ENCODE measurements at places on chromosomes 3 and 15.

DNA sequence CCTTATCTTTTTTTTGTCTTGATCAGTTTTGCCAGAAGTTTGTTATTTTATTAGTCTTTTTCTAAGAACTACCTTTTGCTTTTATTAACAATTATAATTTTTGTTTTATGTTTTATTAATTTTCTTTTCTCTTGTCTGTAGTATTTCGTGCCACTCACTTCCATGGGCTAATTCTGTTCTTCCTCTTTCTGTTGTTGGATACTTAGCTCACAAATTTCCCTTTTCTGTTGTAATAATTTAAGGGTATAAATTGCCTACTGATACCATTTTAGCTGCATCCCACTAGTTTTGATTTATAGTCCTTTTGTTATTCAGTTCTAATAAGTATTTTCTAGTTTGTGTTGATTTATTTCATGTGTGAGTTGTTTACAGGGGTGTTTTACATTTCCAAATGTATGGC lies 48.6 kb downstream of the SNRK start:
- no peak for DNase-seq

GRCh38 chr3:45657853-45658252 lies 31.3 kb upstream of the SACM1L start:
- no peak for DNase-seq

DNA sequence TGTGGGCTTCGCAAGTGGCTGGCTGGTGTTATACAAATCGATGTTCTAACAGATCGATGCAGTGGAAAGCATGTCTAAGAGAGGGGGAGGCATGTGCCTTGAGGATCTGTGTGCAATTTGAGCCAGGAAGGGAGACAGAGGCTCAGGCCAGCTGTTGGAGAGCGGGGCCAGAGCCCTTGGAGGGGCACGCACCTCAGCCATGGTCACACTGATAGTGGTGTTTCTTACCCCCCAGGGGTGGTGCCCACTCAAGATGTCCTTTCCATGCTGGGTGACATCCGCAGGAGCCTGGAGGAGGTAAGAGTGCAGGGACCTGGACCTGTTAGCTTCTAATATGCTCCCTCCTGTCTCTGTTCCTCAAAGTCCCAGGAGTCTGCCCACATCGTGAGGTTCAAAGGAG lies 3.8 kb upstream of the ABTB1 start:
- no peak for DNase-seq

- no peak for DNase-seq
Measured at GRCh38 chr3:4814305-4814903, 164.8 kb upstream of the BHLHE40 start.

- peak; percentile 77 for DNase-seq
Measured at GRCh38 chr3:40580494-40581091, 55.8 kb downstream of the ZNF621 start.

GRCh38 chr3:127438371-127438770 lies 150.5 kb upstream of the PRR20G start:
- no peak for DNase-seq

DNA sequence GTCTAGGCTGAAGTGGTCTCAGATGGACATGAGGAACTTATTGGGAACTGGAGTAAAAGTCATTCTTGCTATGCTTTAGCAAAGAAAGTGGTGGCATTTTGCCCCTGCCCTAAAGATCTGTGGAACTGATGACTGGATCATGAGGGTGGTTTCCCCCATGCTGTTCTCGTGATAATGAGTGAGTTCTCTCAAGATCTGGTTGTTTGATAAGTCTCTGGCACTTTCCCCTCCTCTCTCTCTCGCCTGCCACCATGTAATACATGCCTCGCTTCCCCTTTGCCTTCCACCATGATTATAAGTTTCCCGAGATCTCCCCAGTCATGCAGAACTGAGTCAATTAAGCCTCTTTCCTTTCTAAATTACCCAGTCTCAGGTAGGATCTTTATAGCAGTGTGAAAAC lies 11.5 kb upstream of the MLF1 start:
- DNase-seq: no peak

GRCh38 chr3:177452831-177453450 lies 255.7 kb upstream of the TBL1XR1 start:
- no peak for DNase-seq

- DNase-seq: peak; percentile 56
Measured at GRCh38 chr15:75167588-75168350, 33.9 kb upstream of the C15orf39 start.

GRCh38 chr3:173529062-173529711 lies 131.6 kb downstream of the NLGN1 start:
- DNase-seq: no peak

- DNase-seq: peak; percentile 77
Measured at GRCh38 chr3:186783731-186784515, 546 bp downstream of the EIF4A2 start.

- DNase-seq: no peak
Measured at GRCh38 chr3:20561166-20561565, 375.2 kb upstream of the SGO1 start.

- peak; percentile 64 for DNase-seq
Measured at GRCh38 chr3:13451301-13451673, 28.8 kb upstream of the HDAC11 start.

DNA sequence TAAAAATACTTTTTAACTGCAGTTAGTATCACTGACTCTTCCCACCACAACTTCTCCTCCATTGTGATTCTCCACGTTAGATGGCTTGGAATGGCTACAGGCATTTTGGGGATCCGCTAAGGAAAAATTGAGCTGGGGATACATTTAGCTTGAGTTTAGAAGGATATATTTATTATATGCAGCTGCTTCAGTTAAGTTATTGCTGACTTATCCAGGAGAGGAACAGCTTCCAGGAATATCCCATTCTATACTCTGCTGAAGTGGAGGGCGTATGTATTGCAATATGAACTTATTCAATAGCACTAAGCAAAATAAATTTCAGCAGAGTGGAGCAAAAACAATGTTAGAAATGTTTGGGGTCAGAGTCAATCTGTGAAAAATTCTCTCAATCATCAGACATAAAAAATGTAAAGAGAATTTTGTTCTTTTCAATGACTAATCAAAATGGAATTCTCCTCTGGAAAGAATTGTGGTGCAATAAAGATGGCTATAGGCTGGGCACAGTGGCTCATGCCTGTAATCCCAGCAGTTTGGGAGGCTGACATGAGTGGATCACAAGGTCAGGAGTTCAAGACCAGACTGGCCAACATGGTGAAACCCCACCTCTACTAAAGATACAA lies 84.7 kb downstream of the NCEH1 start:
- no peak for DNase-seq

GRCh38 chr3:119831022-119831421 lies 49.1 kb downstream of the NR1I2 start:
- DNase-seq: no peak

- no peak for DNase-seq
Measured at GRCh38 chr3:30302027-30302426, 304.4 kb upstream of the TGFBR2 start.

DNA sequence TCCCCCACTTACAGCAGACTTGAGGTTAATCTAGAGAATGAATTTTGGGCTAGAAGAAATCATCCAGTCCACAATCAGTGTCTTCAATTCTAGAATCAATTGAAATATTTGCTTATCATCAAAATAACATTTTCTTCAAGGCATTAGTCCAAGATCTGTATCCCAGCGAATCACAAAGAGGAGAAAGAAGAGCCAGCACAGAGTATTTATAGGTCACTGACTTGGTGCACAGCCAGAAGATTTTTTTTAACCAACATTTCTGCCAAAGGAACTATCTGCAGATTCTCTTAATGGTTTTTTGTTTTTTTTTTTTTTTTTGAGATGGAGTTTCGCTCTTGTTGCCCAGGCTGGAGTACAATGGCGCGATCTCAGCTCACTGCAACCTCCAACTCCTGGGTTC lies 178.2 kb downstream of the TNIK start:
- no peak for DNase-seq

GRCh38 chr3:191412759-191413158 lies 48.2 kb upstream of the PYDC2 start:
- DNase-seq: no peak

GRCh38 chr3:54279005-54279583 lies 156.7 kb downstream of the CACNA2D3 start:
- no peak for DNase-seq

GRCh38 chr15:98217356-98217755 lies 256.9 kb downstream of the ARRDC4 start:
- DNase-seq: no peak

DNA sequence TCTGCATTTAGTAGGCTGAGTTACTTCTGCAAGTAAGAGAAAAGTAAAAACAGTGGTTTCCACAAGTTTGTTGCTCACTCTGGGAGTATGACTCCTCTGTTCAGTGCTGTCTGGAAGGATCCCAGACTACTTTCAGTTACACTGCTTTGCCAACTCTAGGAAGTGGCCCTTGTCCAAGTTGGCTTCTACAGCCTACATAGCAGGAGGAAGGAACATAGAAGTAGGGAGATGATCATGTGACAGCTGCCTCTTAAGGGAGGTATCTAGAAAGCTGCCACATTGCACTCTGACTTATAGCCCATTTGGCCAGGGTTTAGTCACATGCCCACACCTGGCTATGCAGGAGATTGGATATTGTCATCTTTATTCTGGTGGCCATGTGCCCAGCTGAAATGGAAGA lies 298.1 kb downstream of the NSUN3 start:
- no peak for DNase-seq

GRCh38 chr3:151226088-151226563 lies 23.1 kb upstream of the GPR171 start:
- DNase-seq: peak; percentile 50

DNA sequence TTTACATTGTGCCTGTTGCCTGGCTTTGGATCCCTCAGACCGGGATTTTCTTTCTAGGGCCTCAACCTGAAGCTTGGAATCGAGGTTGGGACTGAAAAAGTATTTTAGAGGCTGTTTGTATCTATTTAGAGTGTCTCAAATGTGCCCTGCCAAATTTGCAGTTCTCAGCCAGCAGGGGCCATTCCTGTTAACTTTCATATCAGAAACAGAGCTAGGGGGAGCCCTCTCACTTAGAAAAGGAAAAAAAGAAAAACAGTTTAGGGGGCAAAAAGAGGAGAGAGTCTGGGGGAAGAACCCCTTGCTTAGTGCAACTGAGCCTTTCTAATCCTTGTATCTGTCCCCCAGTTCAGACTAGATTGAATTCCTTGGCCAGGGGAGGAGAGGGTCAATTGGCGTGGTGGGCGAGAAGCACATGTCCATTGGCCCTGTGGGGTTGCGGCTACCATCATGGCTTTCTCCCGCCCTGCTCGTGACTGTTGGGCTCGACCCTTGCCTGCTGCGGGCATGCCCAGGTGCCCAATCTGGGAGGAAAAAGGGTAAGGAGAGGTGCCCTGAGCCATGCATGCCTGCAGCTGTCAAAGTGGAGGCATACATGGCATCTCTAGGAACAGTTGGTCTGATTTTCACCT lies 101.6 kb downstream of the CFAP44 start:
- no peak for DNase-seq

DNA sequence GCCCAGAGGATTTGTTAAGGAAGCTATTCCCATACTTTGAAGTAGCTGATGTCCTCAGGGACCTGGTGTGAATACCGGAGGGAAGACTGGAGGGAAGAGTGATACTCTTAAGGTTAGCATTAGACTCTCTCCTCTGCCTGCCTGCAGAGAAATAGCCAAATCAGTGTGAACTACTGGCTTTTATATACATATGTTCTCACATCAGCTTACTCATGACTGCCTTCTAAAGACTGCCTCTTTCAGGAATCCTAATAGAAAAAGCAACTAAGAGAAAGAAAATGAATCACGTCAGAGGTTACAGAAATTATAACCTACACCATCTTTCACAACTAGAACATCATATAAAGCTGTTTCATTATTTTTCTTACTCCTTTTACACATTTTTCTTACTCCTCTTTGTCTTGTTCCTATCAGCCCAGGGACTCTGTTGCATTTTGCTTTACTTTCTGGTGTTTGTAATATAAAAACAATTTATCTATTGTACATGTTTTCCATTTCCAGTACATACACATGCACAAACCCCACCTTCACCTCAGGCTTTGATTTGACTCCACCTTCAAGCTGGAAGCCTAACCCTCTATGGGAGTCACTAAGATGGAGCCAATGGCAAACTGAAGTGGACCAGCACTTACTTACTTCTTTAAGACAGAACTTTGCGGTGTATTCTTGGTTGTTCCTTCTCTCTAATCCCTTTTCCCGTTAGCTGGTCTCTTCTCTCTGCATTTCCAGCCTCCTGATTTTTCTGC lies 257.7 kb upstream of the UBE2E1 start:
- no peak for DNase-seq

- peak; percentile 75 for DNase-seq
Measured at GRCh38 chr3:71582036-71582611, 1.4 kb downstream of the FOXP1 start.

- no peak for DNase-seq
Measured at GRCh38 chr15:35547775-35548364, 1.9 kb upstream of the DPH6 start.

DNA sequence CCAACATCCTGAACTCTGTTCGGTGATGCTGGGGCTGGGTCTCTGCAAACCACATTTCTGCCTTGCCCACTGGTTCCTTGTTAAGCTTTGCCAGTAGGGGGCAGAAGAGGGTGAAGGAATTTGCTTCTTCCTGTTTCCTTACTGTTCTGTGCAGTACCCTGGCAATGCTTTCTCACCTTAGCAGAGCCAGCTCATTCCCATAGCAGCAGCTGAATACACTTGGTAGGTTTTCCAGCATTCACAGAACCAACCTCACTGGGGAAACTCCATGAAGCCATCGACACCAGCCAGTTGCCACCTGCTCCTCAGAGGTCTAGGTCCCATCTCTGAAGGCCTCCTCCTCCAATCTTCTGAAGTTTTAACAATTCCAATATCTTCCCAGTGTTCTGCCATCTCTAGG lies 308.4 kb downstream of the PDCD6IP start:
- DNase-seq: peak; percentile 22

DNA sequence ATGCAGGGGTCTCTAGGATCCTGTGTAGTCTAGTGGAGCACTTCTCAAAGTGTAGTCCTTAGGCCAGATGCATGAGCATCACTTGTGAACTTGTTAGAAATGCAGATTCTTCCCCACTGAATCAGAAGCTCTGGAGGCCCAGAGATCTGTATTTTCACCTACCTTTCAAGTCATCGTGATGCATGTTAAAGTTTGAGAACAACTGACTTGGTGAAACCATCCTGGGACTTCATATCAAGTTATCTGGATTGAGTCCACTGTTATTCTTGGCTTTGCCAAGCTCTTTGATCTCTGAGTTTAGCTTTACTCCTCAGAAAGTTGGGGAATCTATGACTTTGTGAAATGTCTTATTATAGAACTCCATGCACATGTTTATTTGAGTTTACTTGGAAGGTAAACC lies 78.5 kb downstream of the ARNT2 start:
- no peak for DNase-seq

DNA sequence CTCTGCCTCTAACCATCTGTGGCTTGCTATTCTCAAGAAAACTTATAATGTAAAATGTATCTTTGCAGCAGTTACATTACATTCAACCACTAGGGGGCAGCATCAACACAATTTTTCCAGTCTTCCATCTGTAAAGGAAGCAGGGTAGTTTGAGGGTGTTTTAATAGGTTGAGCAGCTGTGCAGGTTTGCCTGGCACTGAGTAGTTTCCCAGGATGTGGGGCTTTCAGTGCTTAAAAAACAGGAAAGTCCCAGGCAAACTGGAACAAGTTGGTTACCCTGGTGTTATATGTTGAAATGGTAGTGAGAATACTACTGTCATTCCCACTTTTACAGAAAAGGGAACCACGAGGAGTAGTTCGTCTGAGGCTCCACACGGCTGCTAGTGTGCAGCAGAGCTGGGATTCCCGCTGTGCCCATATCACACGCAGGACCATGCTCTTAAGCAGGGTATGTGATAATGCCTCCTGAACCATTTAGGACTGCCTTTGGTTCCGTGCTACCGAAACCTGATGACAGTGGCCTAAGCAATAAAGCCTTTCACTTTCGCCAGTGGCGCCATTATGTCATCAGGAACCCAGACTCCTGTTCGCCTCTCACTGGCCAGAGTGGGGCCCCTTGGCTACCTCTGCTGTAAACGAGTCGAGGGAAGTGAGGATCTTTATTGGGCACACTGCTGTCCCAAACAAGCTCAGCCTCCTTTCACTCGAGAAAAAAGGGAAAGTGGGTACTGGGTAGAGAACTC lies 64.7 kb upstream of the ZBTB38 start:
- DNase-seq: no peak
